ENCODE measurements at places on chromosomes 16 and 17. TPM values are rescaled to one million over a fixed set of nuclear protein-coding genes. Genes with fewer than 3 reads are reported as not detected.

The HSF5 gene
- not detected for total RNA-seq

The CLDN9 gene
- not detected for total RNA-seq

The CNGB1 gene
- total RNA-seq: not detected

The PNMT gene
- not detected for total RNA-seq

The MED13 gene
- total RNA-seq: 51.4 TPM

The SLC13A2 gene
- total RNA-seq: not detected

The ALOX15 gene
- not detected for total RNA-seq

The TBC1D26 gene
- 0.39 TPM for total RNA-seq

The ENKD1 gene
- 18.5 TPM for total RNA-seq

The ABCA10 gene
- total RNA-seq: 1.3 TPM

Data from smooth muscle cell of the pulmonary artery (primary cell).